ENCODE measurements at places on chromosomes 2 and 18.

- no peak for DNase-seq
These were observed 58.3 kb downstream of the DOCK10 start for GRCh38 chr2:224983712-224984554.

- DNase-seq: no peak
These were observed 95.6 kb upstream of the CTDP1 start for GRCh38 chr18:79583984-79584401.

- DNase-seq: no peak
These were observed 11.2 kb upstream of the WIPF1 start for GRCh38 chr2:174608866-174609214.

DNA sequence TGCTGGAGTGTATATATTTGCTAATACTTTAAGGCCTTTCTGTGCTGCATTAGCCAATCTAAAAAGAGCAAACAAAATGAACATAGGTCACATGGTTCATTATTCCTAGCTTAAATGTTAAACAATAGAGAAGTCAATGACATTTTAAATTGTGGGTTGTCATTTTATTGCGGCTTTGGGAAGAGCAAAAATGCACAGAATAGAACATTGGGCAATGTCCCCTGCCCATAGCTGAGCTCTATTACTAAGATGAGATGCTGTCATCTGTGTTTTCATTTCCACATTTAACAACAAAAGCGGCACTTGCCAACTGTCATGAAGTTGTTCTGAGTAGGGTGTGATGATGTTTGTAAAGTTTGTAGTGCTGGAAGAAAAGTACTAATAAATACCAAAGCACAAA is 3.2 kb upstream of the VAPA start:
- no peak for DNase-seq

- DNase-seq: no peak
These were observed 194.0 kb downstream of the BABAM2 start for GRCh38 chr2:28084564-28084963.

All from NB4 (cell line).